Ovary (tissue), 10 donors: ENCODE measurements at places on chromosomes 3 and 15. TPM values are rescaled to one million over a fixed set of nuclear protein-coding genes. Genes with fewer than 3 reads are reported as not detected.
A peak's percentile ranks its signal among the peaks of the same experiment; 100 is the strongest.

GRCh38 chr3:55626279-55626665, 139.2 kb upstream of the WNT5A start:
- no peak for DNase-seq

Gene FAH
- polyA plus RNA-seq, result 23.2 TPM

Gene SLC28A2
- 0.06 TPM for polyA plus RNA-seq

DNA sequence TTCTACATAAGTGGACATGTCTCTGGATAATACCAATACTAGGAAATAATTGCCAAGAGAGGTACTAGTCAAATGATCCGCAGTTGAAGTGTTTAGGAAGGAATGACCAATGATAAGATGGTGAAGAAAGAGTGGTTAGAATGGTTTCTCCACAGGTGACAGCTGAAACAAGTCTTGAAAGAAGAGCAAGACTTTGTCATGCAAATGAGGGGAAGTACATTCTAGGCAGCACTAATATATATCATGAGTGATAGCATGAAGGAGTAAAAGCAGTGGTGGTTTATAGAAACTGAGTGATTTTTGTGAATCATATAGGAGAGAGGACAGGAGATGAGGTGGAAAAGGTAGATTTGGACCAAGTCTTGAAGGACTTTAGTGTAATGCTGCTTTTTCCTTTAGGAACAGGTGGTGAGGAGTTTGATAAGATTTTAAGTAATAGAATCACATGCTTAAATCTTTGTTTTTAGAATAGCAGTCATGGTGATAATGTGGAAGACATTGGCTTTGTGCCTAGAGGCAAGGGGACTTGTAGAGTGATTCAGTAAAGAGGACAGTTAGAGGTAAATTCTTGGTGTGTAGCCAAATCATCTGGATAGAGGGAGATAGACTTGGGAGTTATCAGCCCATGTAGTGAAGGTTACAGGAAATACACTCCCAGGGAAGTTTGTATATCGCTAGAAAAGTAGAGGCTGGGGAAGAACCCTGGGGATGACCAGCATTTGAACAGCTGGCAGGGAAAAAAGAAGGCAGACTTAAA, 31.9 kb downstream of the SLMAP start:
- no peak for DNase-seq

Gene ACOX2
- 57.7 TPM for polyA plus RNA-seq

Gene HRG
- polyA plus RNA-seq, result not detected

Gene PCOLCE2
- 3.2 TPM for polyA plus RNA-seq

GRCh38 chr3:97950360-97950759, 21.9 kb downstream of the RIOX2 start:
- DNase-seq, result no peak

DNA sequence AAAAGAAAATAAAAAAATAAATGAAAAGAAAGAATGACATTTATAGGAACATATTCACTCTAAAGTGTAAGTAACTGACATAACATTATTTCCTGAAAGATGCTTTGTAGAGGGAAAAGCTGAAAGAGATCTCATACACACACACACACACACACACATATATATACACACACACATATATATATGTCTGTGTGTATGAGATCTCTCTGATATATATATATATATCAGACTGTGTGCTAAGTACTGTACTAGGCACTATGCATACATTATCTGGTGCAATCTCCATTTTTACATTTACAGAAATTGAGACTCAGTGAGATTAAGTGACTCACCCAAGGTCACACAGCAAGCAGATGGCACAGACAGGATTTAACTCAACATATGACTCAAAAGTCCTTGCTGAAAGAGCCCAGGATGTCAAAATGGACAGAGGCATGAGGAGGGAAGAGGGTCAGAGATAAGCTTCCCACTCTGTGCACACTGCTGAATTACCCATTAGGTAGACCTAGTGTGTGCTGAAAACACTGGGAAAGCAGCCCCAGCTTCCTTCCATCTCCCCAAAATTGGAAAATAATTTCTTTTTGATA, 15.0 kb downstream of the BHLHE40 start:
- DNase-seq, result no peak

- no peak for DNase-seq
Observed at GRCh38 chr3:10093678-10094077, 14.4 kb downstream of the FANCD2OS start.

Gene CD96
- 3.0 TPM for polyA plus RNA-seq

GRCh38 chr3:53254509-53255422, 1.1 kb downstream of the TKT start:
- DNase-seq, result peak; percentile 68

- DNase-seq, result peak; percentile 65
Observed at GRCh38 chr3:50347187-50347813, 1.8 kb upstream of the ZMYND10 start.
